COLO829 (cell line): ENCODE measurements at places on chromosomes 11 and 22.
A peak's percentile ranks its signal among the peaks of the same experiment; 100 is the strongest.

GRCh38 chr11:20067665-20068064, 92.6 kb downstream of the DBX1 start:
- no peak for DNase-seq

DNA sequence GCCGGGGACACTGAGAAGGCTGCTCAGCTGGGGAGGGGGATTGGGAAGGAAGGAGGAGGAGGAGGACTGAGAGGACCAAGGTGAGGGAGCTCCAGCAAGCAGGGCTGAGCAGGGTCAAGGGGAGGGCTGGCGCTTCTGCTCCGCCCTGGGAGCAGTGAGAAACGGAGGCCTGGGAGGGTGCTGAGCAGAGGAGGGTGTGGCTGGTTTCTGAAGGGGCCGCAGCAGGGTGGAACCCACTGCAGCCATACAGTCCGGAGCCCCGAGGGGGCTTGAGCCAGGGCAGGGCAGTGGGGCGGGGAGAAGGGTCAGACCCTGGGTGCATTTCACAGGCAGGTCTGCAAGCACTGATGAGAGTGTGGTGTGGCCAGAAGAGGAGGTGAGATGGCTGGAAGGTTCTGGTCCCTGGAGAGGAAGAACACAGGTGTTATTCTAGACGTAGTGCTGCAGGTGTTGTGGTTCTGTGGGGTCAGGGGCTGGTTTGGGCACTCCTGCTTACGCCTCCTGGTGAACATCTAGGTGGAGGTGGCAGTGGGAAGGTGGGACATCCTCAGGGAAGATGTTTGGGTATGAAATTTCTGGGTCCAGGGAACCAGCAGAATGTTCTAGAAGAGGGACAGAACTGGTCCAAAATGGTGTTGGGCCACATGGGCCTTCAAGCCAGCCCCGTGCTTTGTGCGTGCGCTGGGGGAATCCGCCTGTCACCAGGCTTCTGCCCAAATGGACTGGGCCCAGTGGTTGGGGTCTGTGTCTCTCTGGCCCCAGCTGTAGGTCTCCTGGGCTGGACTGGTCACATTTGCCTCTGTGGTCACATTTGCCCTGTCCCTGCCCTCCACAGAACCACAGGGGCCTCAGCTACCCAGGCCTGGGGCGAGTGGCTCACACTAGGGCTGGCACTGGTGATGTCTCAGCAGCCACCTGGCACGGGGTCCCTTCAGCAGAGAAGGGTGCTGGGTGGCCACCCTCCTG, 714.7 kb downstream of the BRD1 start:
- DNase-seq: no peak

GRCh38 chr22:45546333-45547015, 43.8 kb downstream of the FBLN1 start:
- DNase-seq: no peak

DNA sequence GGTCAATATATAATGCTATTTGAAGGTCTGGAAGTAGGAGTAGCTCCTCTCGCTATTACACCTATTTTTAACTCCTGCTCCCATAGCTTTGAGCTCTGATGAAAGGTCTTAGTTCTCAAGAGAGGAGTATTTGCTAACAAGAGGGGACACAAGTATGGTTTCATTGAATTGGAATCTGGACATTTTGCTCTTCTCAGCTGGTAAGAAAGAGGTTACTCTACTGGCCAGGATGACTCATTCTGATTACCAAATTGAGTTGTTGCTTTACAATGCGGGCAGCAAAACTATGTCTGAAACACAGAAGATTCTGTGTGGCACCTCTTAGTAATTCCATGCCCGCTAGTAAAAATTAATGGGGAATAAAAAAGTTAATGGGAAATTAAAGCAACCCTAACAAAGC, 63.6 kb upstream of the EP300 start:
- peak; percentile 93 for DNase-seq
